HuH-7 (cell line): ENCODE measurements at places on chromosomes 5 and 9.

DNA sequence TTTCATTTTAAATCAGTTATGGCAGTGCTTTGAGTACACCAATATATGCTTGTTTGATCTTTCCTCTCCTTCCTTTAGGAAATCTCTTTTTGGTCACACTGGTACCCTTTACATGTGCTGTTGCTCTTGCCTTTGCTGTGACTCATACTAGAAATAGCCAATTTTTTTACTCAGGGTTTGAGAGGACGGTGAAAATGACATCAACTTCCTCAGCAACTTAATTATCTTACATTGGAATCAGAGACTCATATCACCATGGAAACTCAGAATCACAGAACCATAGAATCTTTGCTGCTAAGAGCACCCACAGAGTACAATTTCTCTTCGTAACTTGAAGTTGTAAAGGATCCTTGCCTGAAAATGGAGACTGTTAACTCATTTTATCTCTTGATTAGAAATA lies 13.8 kb upstream of the ZNF300 start:
- DNase-seq, result no peak

DNA sequence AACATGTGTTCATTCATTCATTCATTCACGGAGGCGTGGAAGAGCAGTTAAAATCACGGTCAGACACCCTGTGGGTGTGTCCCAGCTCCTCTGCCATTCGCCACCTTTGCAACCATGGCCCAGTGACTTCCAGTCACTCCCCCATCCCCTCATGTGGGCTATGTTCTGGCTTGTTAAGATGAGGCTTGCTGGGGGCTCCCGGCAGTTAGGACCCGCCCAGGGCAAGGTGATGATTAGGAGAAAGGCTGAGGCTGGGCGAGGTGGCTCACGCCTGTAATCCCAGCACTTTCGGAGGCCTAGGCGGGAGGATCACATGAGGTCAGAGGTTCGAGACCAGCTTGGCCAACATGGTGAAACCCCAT lies 24.9 kb upstream of the PTGES start:
- no peak for DNase-seq

GRCh38 chr5:43041110-43041668 lies 1.1 kb upstream of the ANXA2R start:
- DNase-seq, result no peak

DNA sequence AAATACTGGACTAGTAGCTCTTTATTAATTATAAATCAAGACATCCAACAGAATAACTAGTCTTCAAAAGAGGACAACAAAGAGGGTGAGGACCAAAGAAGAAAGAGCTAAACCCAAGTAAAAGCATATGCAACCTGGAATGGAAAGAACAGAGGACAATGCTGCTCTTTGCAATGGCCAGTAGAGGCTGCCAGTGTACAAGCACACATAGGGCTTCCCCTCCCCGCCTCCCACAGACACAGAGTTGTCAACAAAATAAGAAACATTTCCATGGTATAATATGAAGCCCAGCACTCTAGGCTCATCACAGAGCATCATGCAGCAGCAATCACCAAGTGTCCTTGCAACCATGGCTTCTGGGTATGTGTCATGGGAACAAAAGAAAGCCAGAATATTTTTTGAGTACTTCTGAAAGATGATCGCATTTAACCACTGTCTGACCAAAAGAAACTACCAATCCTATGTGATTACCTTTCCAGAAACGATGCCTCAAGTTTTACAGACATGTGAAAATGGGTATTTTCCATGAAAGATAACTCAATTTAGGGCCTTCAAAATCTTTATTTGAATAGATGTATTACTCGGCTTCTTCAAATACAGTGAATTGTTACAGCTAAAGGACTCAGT lies 58.1 kb downstream of the RFX3 start:
- DNase-seq, result peak; percentile 26

DNA sequence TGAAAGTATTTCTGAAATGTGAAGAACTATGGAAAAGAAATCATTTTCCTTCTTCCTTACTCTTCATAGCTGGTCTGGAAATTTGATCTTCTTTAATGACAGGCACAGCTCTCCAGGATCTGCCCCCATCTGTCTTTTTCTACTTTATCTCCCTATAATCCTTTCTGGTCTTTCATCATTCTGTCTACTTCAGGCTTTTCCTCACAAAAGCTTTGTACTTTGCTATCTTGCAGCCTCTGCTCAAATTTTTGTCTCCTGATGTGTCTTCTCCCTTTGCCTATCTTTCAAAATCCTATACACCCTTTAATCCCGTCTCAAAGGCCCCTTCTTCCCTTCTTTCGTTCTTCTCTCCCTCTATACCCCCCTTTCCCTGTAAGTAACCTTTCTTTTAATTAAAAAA lies 114.9 kb upstream of the ATP10B start:
- no peak for DNase-seq

- no peak for DNase-seq
Measured at GRCh38 chr5:115801984-115802383, 14.5 kb downstream of the CDO1 start.

- DNase-seq, result peak; percentile 21
Measured at GRCh38 chr9:82466616-82467260, 478.2 kb downstream of the SPATA31D1 start.

DNA sequence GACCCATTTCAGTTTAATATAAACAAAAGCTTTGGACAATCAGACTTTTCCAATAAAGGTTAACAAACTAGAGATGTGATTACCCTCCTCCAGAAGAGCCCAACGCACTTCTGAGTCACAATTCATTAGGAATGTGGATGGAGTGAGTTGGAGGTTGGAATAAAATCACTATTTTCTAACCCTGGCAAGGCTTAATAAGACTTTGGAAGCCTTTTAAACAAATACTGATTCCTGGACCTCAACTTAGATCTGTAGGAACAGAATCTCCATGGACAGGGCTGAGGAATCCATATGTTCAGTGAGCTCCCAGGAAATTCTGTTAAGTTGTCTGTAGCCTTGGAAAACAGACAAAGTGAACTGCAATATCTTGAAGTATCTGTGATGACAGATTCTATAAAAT lies 233.5 kb upstream of the ELL2 start:
- no peak for DNase-seq

DNA sequence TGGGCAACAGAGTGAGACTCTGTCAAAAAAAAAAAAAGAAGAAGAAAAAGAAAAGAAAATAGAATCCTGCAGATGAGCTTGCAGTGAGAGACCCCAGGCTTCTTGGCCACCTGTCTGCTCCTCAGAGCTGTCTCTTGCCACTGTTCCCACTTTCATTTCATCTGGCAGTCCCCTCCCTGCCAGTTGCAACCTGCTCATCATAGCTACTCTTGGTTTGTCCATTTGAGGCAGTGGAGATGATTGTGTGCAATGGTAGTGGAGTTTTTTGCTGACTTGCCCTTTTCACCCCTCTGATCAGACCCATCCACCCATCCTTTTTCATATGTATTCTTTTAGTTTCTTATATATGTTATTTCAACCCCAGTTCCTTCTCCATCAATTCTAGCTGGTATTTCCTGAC lies 28.7 kb downstream of the ANKRD33B start:
- DNase-seq, result no peak

GRCh38 chr9:5698810-5699556 lies 70.1 kb downstream of the RIC1 start:
- DNase-seq, result no peak

DNA sequence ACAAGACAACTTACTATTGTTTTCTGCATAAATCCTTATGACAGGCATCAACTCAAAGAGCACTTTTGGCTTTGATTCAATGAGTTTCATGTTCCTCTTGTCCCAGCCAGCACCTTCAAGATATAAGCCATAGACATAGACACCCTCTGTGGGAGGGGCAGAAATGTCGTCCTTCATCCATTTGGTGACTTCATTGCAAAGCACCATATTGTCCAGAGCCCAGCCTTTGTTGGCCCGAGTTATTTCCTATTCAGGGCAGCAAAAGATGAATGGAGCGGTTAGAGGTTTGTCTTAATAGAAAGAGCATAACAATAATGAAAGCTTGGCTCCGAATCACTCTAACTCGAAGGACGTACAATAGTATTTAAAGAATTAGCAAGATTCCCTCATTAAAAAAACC lies 243.9 kb downstream of the DNAH5 start:
- DNase-seq, result no peak

- DNase-seq, result no peak
Measured at GRCh38 chr5:143258559-143259253, 144.8 kb downstream of the NR3C1 start.

DNA sequence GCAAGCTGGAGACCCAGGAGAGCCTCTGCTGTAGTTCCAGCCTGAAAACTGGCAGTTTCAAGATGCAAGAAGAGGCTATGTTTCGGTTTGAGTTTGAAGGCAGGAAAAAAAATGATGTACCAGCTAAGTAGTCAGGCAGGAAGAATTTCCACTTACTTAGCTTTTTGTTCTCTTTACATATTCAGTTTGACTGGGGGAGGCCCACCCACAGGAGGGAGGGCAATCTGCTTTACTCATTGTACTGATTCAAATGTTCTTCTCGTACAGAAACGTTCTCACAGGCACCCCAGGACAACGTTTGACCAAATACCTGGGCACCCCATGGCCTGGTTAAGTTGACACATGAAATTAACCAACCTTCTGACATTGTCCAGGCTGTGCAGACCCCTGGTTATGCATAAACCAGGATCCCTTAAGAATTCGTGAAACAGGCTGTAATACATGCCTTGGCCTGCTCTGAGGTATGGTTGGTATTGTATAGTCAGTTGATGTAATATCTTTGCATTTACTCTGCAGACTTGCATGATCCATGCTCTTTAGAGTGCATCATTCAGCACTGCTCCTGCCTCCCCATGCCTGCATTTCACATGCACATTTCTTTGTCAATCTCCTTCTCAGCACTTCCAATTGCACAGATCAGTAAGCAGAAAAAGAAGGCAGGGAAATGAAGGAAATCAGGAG lies 687.1 kb downstream of the TAF11L14 start:
- DNase-seq, result no peak

- DNase-seq, result no peak
Measured at GRCh38 chr9:88555268-88555980, 20.4 kb downstream of the NXNL2 start.

DNA sequence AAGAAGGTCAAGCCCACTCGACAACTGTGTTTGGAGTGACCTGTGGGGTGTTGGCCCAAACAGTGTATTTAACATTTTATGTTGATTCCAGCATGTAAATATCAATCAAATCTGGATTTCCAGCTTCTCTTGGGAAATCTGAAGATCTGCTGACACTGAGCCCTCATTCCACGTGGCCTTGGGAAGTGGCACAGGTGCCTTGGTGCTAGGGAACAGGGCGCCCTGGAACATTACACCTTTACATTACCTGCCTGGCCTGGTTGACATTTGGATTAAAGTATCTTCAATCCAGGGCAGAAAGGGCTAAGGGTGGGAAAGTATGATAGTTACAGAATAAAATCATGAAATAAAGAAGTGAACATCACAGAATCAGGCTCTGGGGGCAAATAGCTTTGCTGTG lies 84.9 kb upstream of the CTSL start:
- DNase-seq, result no peak

DNA sequence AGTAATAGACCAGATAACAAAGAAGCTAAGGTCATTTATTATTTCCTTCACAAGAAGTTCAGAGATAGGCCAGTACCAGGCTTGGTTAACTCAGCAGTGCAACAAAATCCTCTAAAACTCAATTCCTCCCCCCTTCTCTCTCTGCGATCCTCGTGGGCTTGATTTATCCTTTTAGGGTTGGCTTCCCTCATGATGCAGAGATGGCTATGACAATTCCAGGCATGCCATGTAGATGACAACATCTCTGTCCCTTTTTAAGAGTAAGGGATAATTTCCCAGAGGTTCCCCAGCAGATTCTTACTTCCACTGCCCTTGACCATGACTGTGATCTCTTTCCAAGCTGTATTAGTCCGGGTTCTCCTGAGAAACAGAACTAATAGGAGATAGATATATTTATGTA lies 28.7 kb upstream of the DAP start:
- no peak for DNase-seq

- DNase-seq, result no peak
Measured at GRCh38 chr5:57698802-57699201, 216.2 kb upstream of the ACTBL2 start.

- no peak for DNase-seq
Measured at GRCh38 chr5:119366540-119366881, 10.7 kb downstream of the TNFAIP8 start.

DNA sequence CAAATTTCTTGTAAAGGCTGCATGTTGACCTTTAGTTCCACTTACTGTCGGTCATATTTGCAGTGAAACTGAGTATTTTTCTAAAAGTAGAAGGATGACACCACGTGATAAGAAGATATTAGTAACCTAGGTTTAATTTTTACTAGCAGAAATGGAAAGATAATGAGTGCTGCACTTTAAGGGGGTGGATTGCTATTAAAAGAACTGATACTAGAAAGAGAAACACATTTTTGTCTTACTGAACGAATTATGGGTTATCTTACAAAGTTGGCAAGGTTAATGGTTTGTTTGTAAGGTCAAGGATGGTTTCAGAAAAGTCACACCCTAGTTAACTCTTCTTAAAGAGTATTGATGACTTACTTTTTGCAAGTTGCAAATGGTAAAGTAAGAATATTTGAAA lies 2.4 kb downstream of the MACIR start:
- DNase-seq, result no peak

GRCh38 chr9:112861155-112861554 lies 29.5 kb downstream of the SLC46A2 start:
- DNase-seq, result no peak

- no peak for DNase-seq
Measured at GRCh38 chr5:139414581-139415130, 10.8 kb upstream of the SPATA24 start.

DNA sequence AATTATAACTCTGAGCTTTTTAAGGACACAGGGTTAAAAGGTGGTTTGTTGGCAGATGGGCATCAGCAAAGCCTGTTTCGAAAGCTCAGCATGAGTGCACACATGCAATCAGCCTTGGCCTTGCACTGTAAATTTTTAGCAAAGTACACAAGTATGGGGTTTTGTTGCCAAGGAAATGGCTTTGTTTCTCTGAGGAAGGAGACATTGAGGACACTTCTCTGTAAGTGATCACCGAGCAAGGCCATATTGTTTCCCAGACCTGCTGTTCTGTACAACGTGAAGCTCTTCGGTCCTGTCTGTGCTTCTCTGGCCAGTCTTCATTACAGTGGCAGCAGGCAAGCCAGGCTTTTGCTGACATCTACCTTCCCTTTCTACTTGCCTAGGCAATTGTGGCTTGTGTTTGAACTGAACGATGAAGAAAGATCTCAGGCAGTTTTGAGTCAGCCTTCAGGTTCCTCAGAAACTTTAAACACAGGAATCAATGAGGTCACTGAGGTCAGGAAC lies 27.9 kb upstream of the GLRX start:
- no peak for DNase-seq

- DNase-seq, result no peak
Measured at GRCh38 chr9:5646116-5646515, 17.2 kb downstream of the RIC1 start.

DNA sequence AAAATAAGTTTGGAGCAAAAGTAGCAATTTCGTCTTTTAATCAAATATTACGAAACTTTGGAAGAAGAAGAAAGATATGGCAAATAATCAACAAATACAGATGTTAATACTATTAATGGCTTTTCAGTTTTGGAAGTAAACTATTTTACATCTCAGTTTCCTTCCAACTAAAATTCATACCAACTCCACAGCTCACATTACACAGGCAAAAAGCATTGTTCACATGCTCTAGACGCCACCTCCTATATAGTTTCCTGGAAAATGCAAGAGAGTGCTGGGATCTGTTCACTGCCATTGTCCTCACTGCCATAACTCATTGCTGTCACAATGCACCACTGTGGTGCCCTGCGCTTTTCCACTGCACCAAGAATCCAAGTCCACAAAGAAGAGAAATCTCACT lies 149.0 kb upstream of the FTMT start:
- no peak for DNase-seq
